ENCODE measurements at places on chromosomes 12 and 14. TPM values are rescaled to one million over a fixed set of nuclear protein-coding genes. Genes with fewer than 3 reads are reported as not detected.

DNA sequence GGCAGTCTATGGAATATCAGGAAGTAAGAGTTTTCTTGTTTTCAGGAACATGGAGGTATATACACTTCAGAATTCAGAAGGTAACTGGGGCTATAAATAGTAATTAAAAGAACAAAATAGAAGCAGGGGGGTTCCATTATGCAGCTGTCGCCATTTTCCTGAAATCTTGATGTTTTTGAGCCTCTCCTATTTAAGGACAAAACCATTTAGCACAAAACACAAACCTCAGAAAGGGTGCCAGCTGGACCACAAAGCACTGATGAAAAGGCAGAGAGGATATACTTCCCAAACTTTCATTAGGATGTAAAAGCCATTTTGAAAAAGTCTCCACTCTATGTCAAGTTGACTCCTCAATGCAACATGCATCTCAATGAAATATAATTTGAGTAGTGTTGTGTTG is 54.2 kb upstream of the OR5AU1 start:
- no peak for DNase-seq

DNA sequence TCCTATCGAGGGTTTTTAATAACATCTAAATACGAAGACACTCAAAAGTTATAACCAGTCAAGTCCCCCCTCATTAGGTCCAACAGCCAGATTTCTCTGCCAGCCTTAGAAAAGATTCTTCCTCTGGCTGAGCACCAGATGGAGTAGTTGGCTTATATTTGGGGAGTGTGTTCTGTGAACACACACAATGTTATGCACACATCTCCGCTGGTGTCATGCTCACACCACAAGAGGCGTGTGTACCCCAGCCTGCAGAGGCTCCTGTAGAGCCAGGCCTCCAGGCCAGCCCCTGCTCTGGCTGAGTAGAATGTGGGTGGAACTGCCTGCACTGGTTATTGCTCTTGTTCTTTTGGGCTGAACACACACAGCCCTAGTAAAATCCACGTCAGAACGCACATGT is 64.0 kb downstream of the PIWIL1 start:
- no peak for DNase-seq

- DNase-seq, result no peak
Measured at GRCh38 chr12:24895612-24896011, 53.3 kb downstream of the BCAT1 start.

PTPN6 gene
- total RNA-seq, result 13.7 TPM

CD69 gene
- total RNA-seq, result 0.98 TPM
